ENCODE measurements at places on chromosomes 12 and 14.

DNA sequence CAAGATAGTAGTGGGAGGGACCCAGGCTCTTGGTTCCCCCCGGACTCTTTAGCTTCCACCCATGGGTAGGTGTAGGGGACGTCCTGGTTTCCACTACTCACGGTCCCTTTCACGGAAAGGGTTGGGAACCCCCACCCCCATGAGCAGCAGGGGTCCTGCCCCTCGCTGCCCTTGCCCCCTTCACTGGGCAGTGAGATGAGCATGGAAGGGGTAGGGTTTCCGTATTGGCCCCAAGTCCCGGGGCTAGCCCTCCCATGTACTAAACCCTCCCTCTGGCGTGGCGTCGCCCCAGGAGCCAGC lies 12.7 kb downstream of the AGAP2 start:
- no peak for DNase-seq

DNA sequence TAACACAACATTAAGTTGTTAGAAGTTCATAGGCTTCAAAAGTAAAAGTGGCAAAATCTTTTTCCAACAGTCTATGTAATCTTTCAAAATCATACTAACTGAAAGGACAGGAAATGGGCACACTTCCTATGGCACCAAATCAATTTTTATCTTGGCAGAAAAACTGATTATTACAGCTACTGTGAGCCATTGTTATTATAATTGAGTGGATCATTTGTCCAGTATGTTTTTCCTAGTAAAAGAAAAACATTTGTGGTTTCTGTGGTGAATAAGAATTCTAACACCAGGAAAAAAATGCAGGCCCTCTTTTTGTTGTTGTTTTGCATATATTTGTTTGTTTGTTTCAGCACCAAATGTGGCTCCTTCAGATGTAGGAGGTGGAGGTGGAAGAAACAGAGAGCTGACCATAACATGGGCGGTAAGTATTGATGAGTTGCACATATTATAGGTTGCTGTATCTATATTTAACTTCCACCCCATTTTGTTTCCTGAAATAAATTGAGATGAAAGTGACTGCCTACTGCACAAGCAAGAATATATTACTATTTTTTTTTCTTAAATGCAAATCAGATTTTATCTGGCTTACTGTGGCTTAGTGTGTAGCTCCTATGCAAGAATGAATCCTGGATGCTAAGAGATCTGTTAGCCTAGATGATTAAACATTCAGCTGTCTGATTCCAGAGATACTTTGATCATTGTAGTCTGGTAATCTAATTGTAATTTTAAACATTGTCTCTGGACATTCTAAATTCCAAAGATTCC lies 174.1 kb upstream of the PDZRN4 start:
- no peak for DNase-seq

- DNase-seq: no peak
These were observed 2.0 kb downstream of the ZBTB25 start for GRCh38 chr14:64501411-64502171.

DNA sequence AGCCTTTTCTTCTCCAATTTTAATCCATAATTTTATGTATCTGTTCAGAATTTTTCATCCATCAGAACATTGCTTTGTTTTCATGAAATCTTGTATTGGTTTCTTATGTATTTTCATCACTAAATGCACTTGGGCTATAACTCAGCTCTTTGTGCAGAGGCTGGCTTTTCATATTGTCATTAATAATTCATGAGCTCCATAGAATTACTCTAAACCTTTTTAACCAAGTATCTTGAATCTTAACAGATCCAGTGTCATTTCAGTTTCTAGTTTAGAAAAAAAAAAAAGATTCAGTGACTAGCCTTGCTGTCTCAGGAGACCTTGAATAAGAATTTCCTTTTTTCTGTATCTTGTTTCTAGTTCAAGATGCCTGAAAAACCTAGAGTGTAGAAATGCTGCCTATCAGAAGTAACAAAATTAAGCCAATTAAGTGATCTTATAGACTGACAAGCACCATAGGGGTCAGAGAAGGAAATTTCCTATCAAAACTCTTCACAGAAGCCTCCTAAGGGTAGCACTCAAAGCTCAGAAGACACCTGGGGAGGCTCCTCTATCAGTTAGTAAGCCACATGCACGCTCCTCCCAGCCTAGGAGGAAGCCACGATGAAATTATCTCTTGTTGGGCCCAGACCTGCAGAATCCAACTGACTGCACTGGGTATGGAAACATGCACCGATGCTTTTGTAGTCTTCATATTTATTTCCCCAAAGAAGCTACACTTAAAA lies 163.4 kb downstream of the KICS2 start:
- DNase-seq: no peak

DNA sequence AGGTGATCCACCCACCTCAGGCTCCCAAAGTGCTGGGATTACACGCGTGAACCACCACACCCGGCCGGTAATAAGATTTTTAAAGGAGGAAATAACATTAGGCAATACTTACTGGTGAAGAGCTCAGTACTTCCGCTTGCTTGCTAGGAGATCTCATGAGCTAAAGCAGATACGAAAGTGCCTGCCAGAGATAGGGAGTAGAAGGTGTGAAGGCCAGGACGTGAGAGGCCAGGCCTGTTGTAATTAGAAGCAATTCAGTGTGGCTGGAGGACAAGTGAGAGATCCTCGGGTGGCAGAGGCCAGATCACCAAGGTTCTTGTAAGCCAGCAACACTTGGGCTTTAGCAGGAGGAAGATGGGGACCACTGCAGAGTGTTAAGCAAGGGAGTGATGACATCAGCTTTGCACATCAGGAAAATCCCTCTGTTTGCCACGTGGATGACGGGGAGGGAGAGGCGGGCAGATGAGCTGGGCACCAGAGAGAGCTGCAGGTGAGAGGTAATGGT lies 7.6 kb downstream of the TECPR2 start:
- no peak for DNase-seq

GRCh38 chr12:85814071-85814470 lies 22.1 kb downstream of the RASSF9 start:
- no peak for DNase-seq

DNA sequence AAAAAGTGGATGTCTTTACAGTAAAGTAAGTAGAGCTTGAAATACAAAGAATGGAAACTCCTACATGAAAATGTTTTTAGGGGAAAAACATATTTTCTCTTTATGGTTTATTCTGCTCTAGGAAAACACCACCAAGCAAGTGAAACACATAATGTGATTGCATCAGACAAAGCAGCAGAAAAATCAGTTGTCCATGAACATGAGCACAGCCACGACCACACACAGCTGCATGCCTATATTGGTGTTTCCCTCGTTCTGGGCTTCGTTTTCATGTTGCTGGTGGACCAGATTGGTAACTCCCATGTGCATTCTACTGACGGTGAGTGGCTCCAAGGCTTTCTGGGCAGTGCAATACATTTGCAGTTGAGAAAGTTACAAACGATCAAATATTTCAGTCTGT lies 42.6 kb upstream of the PLEKHD1 start:
- DNase-seq: no peak

GRCh38 chr14:35159742-35160409 lies 37.5 kb downstream of the PRORP start:
- no peak for DNase-seq

- DNase-seq: no peak
These were observed at the start of gene CISTR for GRCh38 chr12:53751336-53752191. TSS of gene CISTR (minus strand) at chr12:53751979.

DNA sequence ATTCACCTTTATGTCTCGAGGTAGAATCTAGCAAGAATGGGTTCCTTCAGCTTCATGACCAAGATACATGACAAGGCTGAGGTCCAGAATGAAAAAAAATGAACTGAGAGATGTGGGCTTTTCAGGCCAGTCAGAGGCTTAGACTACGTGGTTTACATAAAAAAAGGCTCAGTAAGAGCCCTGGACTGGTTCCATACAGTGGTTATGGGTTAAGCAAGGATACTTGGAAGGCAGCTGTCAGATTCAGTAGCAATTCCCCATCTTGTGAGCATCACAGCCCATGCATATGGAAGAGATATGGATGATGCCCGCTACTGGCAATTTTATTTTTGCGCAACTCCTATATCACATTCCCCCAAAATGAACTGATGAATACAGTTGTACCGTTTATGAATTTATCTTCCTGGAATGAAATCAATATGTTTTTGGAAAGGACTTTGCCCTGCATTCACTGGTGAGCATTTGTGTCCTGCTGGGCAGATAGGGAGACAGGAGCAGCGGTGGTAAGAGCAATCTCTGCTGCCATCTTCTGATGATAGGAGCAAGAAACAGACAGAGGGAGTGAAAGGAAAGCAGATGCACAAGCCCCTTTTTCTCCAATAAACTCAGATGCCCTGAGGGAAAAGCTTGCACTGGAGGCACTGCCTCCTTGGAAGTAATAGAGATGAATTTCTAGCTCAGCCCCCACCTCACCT lies 280.4 kb downstream of the GALC start:
- DNase-seq: no peak

DNA sequence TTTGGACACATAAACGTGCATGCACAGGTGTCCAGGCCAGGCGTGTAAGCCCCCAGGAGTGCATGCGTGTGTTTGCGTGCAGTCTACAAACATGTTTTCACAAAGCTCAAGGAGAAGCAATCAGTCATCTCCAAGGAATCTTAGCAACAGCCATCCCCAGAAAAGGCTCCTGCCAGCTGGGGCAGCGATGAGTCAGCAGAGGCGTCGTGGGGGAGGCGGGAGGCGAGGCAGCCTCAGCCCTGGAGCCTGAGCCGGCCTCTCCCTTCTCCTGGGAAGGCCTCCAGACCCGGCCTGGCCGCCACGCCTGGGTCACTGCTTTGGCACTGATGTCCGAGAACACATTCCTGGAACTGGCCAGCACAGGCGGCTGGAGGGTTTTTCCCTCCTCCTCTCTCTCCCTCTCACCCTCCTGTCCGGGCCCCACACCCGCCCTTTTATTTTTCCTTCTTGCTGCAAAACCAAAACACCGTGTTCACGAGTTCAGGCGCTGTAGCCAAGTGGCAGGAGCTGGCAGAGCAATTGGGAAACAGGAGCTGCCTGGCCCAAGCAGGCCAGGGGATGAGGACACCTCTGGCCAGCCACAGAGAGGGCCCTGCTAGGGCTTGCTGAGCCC lies 92.7 kb downstream of the LRRC74A start:
- no peak for DNase-seq

- no peak for DNase-seq
These were observed 65.0 kb downstream of the CHGA start for GRCh38 chr14:92987713-92988510.

- DNase-seq: no peak
These were observed 27.2 kb upstream of the NRXN3 start for GRCh38 chr14:78142998-78143397.
